Activated CD4-positive, alpha-beta T cell treated with anti-CD3 and anti-CD28 coated beads, Interleukin-2, Interleukin-4, amounts not matched to agents 100 ng/mL and 50 ng/mL, durations not matched to agents 16 hours and 8 hours (primary cell): ENCODE measurements at places on chromosomes 6 and 20.

DNA sequence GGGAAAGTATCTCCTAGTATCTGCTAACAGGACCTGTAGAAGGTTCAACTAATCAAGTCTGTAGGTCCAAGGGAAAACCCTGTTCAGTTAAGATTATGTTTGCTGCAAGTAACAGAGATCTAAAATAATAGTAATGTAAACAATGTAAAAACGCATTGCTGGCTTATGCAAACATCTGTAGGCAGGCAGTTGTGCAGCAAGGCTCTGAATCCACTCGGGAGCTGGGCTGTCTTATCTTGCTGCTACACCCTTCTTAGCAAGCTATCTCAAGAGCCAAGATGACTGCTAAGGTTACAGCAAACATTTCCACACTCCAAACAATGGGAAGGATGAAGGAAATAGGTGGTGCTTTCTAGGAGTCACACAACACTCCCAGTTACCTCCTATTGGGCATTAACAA is 397.3 kb upstream of the NRSN1 start:
- DNase-seq = no peak

DNA sequence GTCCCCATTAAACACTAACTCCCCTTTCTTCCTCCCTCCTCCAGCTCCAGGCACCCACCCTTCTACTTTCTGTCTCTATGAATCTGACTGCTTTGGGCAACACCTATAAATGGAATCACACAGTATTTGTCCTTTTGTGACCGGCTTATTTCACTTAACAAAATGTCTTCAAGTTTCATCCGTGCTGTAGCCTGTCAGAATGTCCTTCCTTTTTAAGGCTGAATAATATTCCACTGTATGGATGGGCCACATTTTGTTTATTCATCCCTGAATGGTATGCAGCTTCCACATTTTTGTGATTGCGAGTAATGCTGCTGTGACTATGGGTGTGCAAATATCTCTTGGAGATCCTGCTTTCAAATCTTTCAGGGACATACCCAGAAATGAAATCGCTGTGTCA is 28.4 kb downstream of the BMP7 start:
- no peak for DNase-seq

GRCh38 chr6:20169119-20169557 is 43.1 kb downstream of the MBOAT1 start:
- no peak for DNase-seq

DNA sequence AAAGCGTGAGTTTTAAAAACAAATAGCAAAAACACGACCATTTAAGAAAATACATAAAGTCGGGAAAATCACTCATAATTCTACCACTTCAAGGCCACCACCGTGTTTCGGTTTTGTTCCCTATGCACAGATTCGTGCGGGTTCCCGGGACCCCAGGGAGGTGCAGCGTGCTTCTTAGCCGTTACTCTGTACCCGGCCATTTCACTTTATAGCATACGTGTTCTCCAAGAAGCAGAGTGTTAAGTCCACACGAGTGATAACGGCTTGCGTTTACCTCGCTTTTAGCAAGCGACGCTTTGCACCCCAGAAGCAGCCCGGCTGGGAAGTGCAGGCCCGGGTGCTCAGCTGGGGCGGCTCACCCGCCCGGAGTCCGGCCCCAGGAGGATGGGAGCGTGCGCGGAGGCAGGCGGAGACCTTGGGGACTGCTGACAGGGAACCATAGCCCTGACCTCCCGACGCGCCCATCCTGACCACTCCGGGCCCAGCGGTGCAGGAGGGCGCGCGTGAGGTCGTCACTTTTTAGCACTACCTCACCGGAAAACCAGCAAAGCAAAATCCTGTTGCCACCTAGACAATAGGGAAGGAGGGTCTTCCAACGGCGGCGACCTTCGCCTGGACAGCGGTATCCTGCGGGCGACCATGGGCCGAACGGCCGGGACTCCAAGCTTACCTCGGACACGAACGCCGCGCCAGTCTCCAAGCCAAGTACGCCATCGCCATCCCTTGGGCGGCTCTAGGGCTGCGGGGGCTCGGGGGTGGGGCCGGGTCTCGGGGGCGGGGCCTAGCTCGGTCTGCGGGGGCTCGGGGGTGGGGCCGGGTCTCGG is at the start of gene ECI2:
ECI2 (minus strand) TSS at position 735 of the 824 bp plus-strand sequence; CDS start at position 720, 15 bp downstream.
- DNase-seq = peak; percentile 47

- no peak for DNase-seq
These were observed 143.2 kb upstream of the EPHA7 start for GRCh38 chr6:93562582-93562981.

DNA sequence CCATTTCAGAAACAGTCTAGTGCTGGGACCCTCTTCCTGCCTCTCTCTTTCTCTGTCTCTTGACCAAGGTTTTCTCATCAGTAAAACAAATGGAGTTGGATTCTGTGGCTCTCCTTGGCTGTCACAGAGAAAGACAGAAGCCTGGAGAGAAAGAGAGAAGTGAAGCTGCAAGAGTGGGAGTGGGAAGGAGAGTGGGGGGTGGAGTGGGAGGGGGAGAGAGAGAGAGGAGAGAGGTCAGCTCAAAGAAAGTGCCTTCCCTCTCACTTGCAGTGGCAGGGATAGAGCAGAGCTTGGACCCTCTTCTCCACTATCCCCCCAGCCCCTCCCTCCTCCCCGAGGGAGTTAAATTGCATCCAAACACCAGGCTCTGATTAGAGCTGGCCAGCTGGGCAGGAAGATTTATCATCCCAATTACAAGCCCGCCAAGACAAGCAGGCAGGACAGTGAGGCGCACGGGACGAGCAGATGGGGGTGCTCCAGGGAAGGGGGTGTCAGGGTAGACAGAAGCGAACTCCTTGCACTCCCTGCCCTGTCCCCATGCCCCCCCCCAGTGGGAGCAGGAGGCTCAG is 74.3 kb downstream of the CD40 start:
- DNase-seq = no peak

DNA sequence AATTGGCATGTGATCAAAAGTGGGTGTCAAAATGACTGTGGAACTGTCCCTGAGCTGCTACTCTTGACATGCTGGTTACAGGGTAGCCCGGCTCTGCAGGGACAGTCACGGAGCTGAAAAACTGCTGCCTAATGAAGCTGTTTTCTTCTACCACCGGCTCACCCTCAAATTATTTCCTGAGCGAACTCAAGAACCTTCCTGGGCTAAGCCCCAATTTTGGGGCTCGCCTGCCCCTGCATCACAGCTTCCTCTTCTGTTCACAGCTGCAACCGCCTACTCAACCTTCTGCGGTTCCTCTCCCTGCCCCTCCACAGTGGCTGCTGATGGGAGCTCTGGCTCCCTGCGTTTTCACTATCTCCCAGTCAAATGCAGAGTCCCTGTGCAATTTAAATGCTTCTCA is 110.8 kb upstream of the MLN start:
- peak; percentile 22 for DNase-seq

GRCh38 chr6:126535595-126535994 is 195.7 kb downstream of the CENPW start:
- no peak for DNase-seq

DNA sequence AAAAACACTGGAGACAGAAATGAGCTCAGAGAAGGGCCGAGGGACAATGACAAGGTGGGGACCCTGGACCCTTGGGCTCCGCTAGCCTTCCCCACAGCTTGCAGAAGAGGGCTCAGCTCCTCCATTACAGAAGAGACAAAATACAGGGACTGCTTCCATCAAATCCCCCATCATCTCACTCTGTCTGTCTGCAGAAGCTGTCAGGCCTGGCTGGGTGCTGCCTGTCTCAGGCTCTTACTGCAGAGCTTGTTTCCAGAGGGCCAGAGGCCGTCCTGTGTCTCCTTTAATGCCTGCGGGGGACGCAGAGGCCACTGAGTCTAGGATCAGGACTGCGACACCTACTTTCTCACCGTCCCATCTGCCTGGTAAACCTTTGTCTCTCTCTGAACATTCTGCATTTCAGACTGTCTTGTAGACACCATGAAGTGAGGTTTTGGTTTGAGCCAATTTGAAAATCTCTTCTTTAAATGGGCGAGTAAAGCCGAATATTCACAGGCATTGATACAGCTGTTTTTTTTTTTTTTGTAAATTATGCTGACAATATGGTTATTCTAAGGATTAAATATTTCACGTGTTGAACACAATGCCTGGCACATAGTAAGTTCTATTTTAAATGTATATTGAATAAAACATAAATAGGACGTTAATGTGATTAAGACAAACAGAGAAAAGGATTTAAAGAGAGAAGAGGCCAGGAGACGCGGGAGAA is 28.3 kb downstream of the RNASET2 start:
- DNase-seq = no peak

GRCh38 chr20:603116-603640 is 6.9 kb downstream of the TCF15 start:
- no peak for DNase-seq

DNA sequence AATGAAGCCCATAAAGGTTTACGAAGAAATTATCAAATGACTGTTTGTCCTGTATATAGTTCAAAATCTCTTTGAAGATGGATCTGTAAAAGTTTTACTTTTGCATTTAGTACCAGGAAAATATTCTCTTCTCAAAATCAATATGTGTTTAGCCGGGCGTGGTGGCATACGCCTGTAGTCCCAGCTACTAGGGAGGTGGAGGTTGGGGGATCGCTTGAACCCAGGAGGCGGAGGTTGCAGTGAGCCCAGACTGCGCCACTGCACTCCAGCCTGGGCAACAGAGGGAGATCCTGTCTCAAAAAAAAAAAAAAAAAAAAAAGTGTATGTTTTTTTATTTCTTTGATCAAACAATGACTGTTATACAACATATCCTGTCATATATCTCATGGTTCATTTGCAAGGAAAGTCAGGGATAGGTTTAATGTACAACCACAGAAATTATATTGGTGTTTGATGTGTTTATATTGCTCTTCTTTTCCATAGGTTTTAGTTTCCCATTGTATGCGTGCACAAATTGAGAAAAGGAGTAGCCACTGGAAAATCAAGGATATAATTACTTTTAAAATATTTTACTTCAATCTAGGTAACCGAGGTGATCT is 40.1 kb downstream of the SOX4 start:
- no peak for DNase-seq

- DNase-seq = peak; percentile 49
These were observed 3.3 kb downstream of the KCNS1 start for GRCh38 chr20:45097485-45098102.

- DNase-seq = no peak
These were observed 239.0 kb upstream of the KCNQ5 start for GRCh38 chr6:72382602-72383529.

DNA sequence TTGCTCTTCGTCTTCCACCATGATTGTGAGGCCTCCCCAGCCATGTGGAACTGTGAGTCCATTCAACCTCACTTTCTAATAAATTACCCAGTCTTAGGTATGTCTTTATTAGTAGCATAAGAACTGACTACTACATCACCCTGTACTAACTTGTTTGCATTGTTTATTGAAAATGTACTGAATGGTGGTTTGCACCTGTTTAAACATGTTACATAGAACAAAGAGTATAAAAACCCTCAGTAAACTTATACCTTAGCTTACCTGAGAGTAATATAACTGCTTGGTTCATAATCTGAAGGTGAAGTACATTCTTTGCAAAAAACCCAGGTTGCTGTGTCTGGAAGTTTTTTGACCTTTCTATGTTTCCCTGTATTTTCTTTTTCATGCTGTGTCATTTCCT is 777.8 kb downstream of the TBC1D32 start:
- DNase-seq = no peak

- no peak for DNase-seq
These were observed 110.1 kb downstream of the ASXL1 start for GRCh38 chr20:32468313-32468640.
